ENCODE measurements at places on chromosomes 2 and 18. TPM values are rescaled to one million over a fixed set of nuclear protein-coding genes. Genes with fewer than 3 reads are reported as not detected.

The LYPD6B gene
- 4.3 TPM for polyA plus RNA-seq

The CFAP65 gene
- 0.03 TPM for polyA plus RNA-seq

The TSPYL6 gene
- polyA plus RNA-seq = not detected

The CDH20 gene
- 2.9 TPM for polyA plus RNA-seq

The HOXD9 gene
- 5.3 TPM for polyA plus RNA-seq

The STPG4 gene
- polyA plus RNA-seq = 0.06 TPM

The PHLPP1 gene
- polyA plus RNA-seq = 4.0 TPM
